ENCODE measurements at places on chromosomes 6 and 20.
A peak's percentile ranks its signal among the peaks of the same experiment; 100 is the strongest.

GRCh38 chr6:36130667-36131510 is 576 bp downstream of the MAPK13 start:
- DNase-seq, result peak; percentile 50

DNA sequence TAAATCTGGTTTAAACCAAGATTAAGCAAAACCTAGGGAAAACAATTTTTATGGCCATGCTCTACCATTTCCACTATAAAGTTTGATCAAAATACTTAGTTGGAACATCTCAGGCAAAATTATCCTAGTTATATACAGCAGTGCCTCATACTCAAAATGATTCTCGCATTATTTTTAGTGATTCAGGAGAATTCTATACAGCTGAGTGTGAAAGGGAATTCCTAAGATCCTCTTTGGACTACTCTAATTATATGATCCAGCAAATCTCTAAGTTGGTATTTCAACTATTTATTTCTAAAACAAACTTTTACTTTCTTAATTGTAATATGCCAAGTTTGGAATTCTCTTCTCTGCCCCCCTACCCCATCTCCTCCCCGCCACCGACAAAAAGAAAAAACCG is 8.6 kb downstream of the DTNBP1 start:
- no peak for DNase-seq

- no peak for DNase-seq
These were observed 27.0 kb upstream of the PTGIS start for GRCh38 chr20:49594931-49595315.

DNA sequence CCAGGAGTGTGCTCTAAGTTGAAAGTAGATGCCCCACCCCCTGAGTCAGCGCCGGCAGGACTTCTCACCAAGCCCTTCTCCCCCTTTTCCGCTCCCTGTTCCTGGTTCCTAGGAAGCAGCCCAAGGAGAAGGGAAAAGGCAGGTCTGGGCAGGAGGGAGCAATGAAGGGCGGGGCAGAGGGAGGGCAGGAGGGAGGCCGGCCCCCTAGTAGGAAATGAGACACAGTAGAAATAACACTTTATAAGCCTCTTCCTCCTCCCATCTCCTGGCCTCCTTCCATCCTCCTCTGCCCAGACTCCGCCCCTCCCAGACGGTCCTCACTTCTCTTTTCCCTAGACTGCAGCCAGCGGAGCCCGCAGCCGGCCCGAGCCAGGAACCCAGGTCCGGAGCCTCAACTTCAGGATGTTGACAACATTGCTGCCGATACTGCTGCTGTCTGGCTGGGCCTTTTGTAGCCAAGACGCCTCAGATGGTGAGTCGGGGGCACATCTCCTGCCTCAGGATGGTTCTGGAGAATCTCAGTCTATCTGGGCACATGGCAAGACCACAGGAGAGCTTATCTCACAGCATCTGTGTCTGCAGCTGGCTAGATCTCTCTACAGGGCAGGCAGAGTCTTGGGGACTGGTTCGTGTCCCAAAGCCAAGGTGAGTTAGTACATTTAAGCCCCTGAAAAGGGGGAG is at the start of gene PROCR:
TSS of gene PROCR (plus strand) at position 320 of the 681 bp plus-strand sequence. CDS start at position 403, 83 bp downstream.
- no peak for DNase-seq

GRCh38 chr6:167238694-167239467 is 52.2 kb upstream of the UNC93A start:
- DNase-seq, result no peak

DNA sequence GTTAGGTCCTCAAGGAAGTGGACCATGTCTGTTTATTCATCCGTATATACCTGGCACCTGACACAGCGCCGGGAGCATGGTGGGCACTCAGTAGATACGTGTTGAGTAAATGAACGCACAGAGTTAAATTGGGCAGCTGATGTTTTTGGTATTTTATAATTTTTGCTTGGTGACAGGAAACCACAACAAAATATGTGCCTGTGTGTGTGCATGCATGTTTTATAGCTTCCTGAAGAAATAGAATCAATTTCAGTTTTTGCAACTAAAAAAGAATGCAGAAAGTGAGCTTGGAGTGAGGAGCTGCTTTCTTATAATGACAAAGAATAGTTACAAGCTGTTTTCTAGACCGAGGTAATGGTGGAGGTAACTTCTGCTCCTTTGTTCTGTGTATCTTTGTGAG is 91.4 kb downstream of the PLCB4 start:
- DNase-seq, result no peak

DNA sequence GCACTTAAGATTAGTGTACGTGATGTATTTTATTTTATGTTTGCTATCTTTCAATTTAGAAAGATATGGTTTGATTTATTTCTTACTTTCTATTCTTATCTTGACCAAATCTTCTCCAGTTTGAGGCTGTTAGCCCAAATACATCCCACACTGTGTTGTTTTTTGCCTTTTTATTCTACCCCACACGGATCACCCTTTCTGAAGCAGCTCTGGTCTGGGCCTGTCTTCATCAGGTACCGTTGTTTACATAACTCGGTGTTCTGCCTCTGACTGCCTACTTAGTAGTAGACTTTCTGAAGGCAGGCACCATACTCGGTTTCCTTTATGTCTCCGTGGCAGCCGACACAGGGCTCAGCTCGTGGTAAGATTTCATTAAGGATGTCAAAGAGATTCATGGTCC is 95.0 kb downstream of the PHACTR1 start:
- DNase-seq, result no peak

GRCh38 chr6:125748406-125749172 is 843 bp upstream of the HEY2 start:
- DNase-seq, result no peak

GRCh38 chr6:41424370-41425058 is 89.1 kb downstream of the NCR2 start:
- DNase-seq, result peak; percentile 79

- DNase-seq, result no peak
These were observed 166.8 kb downstream of the DST start for GRCh38 chr6:56475736-56476457.

- DNase-seq, result no peak
These were observed 110.7 kb downstream of the UTRN start for GRCh38 chr6:144395826-144396225.

- DNase-seq, result no peak
These were observed 48.3 kb downstream of the TRMT11 start for GRCh38 chr6:126034656-126035055.

- DNase-seq, result no peak
These were observed 6.7 kb downstream of the SNAI1 start for GRCh38 chr20:49989234-49990065.

- peak; percentile 0 for DNase-seq
These were observed 665 bp downstream of the RRAGD start for GRCh38 chr6:89411145-89412070.

- no peak for DNase-seq
These were observed 4.3 kb upstream of the KIF25 start for GRCh38 chr6:167993169-167993568.

GRCh38 chr6:72661411-72661810 is 39.5 kb downstream of the KCNQ5 start:
- no peak for DNase-seq

DNA sequence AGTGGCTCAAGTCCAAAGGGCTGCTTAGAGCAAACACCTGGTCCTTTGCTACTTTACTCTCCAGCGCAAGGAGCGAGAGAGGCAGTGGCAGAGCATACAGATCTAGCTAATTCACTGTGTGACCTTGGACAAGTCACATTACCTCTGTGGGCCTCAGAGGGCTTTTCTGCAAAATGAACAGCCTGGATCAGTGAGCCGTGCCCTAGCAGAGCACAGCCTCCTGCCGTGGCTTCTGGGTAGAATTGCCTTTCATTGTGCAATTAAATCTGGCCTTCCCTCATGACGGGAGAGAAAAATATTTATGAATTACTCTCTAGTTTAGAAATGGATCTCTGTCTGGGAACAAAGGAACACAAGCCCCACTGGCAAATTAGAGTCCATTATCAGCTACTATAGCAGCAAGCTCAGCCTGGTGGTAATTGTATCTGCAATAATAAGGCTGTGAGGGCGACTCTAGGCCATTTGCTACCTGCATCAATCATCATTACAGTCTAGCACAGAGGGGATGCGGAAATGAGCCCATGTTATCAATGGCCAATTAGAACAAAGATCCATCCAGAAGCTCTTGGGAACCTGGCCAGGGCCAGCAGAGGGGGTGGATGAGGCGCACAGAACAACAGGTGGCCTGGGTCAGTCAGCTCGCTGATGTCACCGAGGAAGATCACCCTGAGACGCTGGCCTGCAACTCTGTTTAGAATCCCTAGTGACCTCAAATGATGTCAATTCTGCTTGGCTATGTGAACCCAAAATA is 114.2 kb upstream of the LY86 start:
- DNase-seq, result no peak

DNA sequence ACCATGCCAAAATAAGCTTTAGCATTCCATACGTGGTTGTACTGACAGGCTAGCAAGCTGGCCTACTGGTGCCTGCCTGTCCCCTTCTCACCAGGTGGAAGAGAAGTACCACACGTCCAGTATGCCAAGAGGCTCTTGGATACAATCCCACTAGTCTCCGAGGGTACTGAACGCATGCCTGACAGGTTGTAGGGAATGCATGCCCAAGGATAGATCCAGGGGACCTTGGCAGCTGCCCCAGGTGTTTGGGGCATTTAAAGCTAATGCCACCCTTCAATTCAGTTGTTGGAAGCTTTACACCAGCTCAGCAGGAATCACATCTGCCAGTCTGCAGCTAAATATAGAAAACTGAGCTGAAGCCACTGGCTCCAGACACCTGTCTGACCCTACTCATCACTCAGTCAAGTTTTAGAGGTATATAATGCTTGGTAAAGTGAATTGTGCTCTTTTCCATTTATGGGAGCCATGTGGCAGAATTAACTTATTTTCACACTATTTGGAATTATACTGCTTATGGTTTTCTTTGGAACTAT is 4.9 kb downstream of the TUBB2B start:
- no peak for DNase-seq

DNA sequence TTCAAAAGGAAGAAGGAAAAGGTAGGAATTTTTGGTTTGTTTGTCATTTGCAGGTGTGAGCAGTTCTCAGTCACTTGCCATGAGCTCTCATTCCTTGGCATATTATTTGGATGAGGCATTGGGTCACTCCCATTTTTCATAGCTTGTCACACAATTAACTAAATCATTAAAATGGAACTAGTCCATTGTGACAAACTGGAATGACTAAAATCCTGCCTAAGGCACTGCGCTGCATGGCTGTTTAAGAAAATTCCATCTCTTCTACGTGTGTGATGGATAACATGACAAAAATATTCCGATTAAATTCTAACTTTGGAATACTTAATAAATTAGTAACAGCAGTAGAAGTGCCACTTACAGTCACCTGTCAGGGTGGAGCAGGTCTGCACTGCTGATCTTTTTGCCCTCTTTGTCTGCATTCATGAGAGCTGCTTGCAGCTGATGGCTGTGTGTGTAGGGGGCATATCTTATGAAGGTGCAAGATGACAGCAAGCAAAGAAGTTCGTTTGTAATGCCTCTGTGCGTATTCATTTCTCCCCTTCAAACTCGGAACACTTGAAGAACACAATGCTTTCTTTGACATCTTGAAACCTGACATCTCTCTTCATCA is 1292.6 kb upstream of the MAP3K7 start:
- no peak for DNase-seq

- DNase-seq, result no peak
These were observed 99.5 kb downstream of the KLHL32 start for GRCh38 chr6:97023982-97024381.

DNA sequence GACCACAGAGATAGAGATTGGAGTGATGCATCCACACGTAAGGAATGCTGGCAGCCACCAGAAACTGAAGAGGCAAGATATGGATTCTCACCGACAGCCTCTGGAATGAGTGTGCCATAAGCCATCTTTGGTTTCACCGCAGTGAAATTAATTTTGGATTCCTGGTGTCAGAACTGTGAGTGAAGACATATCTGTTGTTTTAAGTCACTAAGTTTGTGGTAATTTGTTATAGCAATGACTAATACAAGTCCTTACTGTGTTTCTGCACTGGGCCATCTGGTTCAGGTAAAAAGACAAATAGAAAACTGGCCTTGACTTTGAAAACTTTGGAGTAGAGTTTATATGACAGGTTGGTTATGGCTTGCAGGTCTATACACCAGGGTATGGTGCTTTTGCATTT is 261.9 kb downstream of the PHF3 start:
- DNase-seq, result no peak

DNA sequence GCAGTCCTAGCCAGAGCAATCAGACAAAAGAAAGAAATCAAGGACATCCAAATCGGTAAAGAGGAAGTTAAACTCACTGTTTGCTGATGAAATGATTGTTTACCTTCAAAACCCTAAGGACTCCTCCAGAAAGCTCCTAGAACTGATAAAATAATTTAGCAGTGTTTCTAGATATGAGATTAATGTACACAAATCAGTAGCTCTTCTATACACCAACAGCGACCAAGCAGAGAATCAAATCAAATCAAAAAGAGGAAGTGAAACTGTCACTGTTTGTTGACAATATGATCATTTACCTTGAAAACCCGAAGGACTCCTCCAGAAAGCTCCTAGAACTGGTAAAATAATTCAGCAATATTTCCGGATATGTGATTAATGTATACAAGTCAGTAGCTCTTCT is 21.7 kb downstream of the SERPINB9 start:
- no peak for DNase-seq

GRCh38 chr6:126873351-126873750 is 245.1 kb upstream of the RSPO3 start:
- no peak for DNase-seq

DNA sequence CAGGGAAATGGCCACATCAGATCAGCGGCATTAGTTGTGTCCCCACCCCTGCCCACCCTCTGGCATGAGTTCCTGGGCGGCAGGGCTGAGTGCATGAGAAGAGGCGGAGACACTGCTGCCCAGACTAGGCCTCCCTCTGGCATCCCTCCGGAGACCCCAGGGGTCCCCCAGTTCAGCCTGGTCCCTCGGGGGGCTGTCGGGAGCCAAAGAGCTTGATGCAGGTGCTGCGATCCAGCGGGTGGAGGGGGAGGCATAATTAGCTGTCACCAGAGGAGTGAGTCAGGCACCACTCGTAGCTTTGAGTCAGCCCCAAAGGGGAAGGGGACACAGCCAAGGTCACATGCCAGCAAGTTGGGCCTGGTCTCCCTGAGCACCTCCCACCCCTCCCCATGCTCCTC is 34.5 kb downstream of the DLGAP4 start:
- DNase-seq, result no peak

DNA sequence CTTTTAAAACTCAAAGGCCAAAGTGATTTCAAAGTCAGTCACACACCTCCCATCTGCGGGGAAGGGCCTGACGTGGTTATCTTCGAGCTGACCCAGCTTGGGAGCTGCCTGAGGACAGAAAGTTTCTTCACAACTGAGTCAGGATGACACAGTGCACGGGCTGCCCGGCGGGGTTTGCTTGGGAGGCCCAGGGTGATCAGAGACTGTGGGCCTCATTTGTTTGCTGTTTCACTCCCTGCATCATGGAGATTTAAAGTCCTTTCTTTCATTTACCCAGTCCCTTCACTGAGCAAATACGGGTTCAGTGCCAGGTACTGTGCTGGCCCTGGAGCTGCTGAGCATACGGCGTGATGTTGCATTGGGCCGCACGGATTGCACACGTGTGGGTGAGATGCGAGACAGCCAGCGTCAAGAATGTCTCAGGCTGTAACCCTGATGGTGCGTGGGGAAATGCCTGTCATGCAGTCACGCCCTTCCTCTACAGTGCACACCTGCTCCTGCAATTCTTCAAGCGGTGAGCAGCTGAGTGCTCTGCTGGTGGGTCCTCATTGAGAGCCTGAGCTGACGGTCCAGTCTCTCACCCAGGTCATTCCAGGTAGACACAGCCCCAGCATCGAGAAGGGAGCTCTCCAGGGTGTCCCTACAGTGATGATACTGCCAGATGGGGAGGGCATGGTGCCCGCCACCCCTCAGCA is 82.7 kb upstream of the PMEPA1 start:
- DNase-seq, result no peak

- DNase-seq, result no peak
These were observed 30.8 kb downstream of the COL9A1 start for GRCh38 chr6:70272071-70272470.

GRCh38 chr6:169074526-169074925 is 179.1 kb downstream of the THBS2 start:
- no peak for DNase-seq
